ENCODE measurements at places on chromosomes 5 and 9.

- no peak for DNase-seq
These were observed 8.3 kb downstream of the ZDHHC11B start for GRCh38 chr5:775961-776861.

DNA sequence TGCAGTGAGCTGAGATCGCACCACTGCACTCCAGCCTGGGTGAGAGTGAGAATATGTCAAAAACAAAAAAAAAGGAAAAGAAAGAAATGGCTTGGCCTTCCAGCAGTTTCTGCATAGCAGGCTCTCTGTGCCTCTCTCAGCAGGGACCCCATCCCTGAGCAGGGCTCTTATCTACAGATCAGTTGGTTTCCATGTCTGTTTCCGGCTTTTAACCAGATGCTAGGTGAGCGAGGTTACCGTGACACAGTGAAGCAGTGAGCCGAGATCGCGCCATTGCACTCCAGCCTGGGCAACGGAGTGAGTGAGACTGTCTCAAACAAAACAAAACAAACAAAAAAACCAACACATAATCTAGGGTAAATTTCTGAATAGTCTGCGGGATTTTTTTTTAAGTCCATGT is 51.4 kb downstream of the COL5A1 start:
- DNase-seq: no peak

GRCh38 chr9:88713010-88713409 is 178.0 kb downstream of the NXNL2 start:
- DNase-seq: no peak

- no peak for DNase-seq
These were observed 5.4 kb upstream of the DOCK8 start for GRCh38 chr9:209143-209758.

GRCh38 chr5:53479590-53480415 is 626 bp upstream of the FST start:
- DNase-seq: no peak

- no peak for DNase-seq
These were observed 15.8 kb downstream of the CORO2A start for GRCh38 chr9:98176391-98177259.

GRCh38 chr9:135060461-135061116 is 26.9 kb upstream of the OLFM1 start:
- DNase-seq: no peak

DNA sequence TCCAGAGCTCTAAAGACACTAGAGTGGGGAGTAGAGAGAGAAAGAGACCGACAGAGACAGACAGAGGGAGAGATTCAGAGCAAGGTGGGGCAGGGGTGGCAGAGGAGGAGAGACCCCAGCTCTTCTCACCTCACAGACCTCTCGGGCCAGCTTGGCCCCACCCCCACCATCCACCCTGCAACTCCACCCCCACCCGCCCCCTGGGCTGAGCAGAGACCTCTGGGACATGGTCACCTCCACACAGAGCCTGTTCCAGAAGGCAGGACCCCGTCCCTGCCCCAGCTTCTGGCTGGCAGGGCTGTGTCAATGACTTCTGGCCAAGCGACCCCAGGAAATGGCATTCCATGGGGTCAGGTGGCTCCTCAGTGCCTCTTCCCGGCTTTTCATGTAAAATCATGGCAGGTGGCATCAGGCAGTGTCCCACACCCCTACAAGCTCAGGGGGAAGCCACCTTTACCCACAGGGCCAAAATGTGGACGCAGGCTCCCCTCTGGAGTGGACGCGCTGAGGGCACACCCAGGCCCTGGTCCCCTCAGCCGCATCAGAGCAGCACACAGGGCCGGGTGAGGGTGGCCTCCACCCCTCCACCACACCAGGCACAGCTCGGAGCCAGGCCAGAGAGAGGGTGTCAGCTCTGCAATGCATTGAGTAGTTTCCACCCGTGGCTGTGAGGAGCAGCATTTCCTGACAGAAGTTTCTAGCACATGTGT is 131.2 kb upstream of the LPCAT1 start:
- DNase-seq: no peak

DNA sequence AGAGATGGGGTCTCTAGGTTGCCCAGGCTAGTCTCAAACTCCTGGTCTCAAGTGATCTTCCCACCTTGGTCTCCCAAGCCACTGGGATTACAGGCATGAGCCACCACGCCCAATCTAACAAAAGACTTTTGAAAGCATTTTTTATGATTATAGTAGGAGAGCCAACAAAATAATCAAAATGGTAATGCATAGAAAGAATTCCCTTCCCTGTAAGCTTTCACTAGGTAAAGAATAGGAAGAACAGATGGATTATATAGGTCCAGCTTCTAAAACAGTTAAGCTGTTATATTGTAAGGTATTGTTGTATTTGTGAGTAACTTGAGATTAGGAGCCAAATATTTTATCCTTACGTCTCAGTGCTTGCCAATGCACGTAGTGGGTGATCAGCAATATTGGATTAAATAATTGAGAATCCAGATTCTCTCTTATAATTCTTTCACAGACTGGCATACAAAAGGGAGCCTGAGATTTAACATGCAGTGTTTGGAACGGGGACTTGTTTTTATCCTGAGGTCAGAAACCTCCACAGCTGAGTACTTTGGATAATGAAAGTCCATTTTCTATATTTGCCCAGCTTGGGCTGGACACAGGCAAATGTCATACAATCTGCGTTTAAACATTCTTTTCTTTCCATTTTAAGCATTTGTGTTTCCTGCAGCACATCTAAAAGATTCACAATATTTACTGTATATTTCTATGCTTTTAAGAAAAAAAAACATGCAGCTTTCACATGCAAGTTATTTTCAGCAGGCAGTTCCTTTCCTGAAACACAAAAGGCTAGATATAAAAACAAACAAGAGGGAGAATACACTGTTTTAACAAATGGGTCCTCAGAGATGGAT is 238.4 kb downstream of the ARRDC3 start:
- DNase-seq: no peak

- no peak for DNase-seq
These were observed 172.3 kb upstream of the PLPPR1 start for GRCh38 chr9:100856238-100856637.

GRCh38 chr9:3862561-3862960 is 336.8 kb upstream of the RFX3 start:
- no peak for DNase-seq

- DNase-seq: no peak
These were observed 43.2 kb downstream of the DAB2IP start for GRCh38 chr9:121694600-121694999.

- no peak for DNase-seq
These were observed 59.1 kb downstream of the FNBP1 start for GRCh38 chr9:129983891-129984290.

GRCh38 chr9:134358662-134359319 is 32.5 kb downstream of the RXRA start:
- no peak for DNase-seq

DNA sequence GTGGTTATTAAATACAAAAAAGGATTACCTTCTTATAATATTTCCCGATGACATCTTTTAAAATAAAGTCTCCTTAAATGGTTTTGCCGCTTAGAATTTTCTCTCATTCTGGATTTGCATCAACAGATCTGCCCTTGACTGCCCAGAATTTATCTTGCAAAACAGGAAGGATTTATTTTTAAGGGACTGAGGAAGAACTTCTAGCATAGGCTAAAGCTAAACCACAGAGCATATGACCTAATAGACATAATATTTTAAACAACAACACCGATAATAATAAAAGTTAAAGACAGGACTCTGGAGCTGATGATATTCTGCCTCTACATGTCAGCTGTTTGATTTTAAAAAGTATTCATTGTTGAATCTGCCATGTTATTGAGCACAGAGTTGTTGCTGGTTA is 145.3 kb upstream of the ADCY2 start:
- DNase-seq: no peak

DNA sequence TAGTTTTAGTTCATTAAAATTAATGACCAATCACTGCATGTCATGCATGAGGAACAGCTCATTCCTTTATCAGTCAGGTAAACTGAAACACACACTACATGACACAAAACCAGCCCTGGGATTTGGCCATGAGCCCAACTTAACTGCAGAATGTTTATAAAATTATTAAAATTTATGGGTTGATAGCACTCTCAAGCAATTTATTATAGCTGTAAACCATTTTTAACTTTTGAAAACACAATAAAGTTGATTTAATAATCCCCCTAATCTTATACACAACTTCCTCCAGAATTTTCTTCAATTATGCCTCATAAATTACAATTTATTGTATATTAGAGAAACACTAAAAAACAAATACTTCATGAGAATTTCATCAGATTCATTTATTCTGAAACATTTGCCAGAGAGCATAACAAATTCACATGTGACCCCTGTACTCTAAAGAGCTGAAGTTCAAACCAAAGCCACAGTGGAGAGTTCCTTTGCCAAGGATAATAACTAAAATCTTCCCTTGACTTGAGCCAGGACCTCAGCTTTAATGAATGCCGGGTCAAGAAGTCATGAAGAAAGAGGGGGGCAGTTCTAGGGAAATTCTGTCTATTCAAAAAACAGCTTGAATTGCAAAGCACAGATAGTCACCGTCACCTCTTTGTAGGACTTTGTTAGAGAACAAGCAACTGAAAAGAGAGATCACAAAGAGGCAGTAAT is 763.7 kb upstream of the GRAMD2B start:
- no peak for DNase-seq

- DNase-seq: no peak
These were observed 66.4 kb upstream of the PLPP1 start for GRCh38 chr5:55601204-55601618.

- no peak for DNase-seq
These were observed 9.3 kb downstream of the OR1N2 start for GRCh38 chr9:122562134-122562760.

GRCh38 chr9:99868845-99869244 is 37.6 kb upstream of the STX17 start:
- DNase-seq: no peak

GRCh38 chr5:2896371-2897275 is 145.1 kb upstream of the IRX2 start:
- no peak for DNase-seq

GRCh38 chr5:127957183-127957582 is 126.4 kb upstream of the SLC12A2 start:
- no peak for DNase-seq

- no peak for DNase-seq
These were observed 11.7 kb downstream of the TRIM23 start for GRCh38 chr5:65612298-65612907.

DNA sequence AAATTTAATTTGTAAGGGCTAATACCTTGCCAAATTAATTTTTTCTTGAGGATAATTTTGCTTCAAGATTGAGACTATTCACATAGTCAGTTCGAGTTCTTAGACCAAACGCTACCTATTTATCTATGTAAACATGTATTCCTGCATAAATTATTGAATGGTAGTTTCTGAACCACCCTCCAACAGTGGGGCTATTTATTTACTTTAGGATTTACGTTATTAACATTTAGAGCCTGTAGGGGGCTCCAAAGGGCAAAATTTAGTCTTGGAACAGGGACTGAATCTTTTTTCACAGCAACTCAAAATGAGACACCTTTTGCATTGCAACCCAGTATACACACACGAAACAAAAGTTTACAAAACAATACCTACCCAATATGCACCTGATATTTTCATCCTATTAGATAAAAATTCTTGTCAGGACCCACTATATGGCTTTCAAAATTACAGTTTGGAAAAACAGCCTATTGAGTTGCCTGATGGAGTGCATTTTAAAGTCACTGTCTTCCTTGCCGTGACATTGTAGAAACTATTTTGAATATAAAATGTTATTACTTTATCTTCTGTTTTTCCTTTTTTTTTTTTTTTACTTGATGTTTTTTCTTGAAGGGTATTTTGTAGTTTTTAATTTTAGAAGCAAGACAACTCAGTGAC is 47.1 kb upstream of the POU4F3 start:
- no peak for DNase-seq

GRCh38 chr9:82443312-82443711 is 454.7 kb downstream of the SPATA31D1 start:
- DNase-seq: no peak

- DNase-seq: no peak
These were observed 24.5 kb upstream of the CRB2 start for GRCh38 chr9:123331346-123332060.

- no peak for DNase-seq
These were observed 10.5 kb downstream of the BRD3 start for GRCh38 chr9:134057307-134057657.

DNA sequence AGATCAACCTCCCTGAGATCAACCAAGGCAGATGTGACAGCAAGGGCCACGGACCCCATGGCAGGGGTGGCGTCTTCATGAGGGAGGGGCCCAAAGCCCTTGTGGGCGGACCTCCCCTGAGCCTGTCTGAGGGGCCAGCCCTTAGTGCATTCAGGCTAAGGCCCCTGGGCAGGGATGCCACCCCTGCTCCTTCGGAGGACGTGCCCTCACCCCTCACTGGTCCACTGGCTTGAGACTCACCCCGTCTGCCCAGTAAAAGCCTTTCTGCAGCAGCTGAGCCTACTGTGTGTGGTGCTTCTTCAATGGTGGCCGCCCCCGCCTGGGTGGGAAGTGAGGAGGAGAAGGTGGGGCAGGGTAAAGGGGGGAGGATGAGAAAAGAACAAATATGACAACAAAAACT is 8.3 kb downstream of the GPX3 start:
- no peak for DNase-seq

DNA sequence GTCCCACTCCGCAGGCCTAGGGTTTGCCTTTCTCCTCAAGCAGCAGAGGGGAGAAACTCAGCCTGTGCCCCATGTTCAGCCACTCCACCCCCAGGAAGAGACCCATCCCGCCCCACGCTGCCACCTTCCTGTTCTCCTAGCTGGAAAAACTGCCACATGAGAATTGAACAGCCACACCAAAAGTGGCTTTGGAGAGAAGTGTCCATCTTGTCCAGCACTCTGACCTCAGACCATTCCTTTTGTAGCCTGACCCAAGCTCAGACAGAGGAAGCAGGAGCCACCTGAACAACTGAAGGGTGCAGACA is 8.3 kb upstream of the SLC25A48 start:
- DNase-seq: no peak

GRCh38 chr5:116459301-116459700 is 115.3 kb downstream of the SEMA6A start:
- no peak for DNase-seq

DNA sequence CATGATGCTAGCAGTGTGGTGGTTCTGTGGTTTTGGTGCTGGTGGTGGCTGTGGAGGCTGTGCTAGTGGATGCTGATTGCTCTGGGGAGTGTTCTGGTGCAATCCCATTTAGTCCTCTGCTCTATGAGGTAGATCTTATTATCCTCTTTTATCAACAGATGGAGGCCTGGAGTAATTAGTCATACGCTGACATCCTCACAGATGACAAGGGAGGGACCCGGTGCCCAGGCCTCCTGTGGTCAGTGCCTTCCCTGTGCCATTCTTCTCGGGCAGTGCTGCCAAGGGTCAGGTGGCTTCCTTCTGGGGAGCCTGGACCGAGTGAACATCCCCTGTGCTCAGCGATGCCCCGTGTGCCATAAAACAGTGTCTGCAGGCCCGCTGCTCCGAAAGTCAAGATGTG is 74.5 kb downstream of the COL5A1 start:
- DNase-seq: no peak

GRCh38 chr9:76114144-76114543 is 223.7 kb downstream of the PCSK5 start:
- DNase-seq: no peak

- peak; percentile 44 for DNase-seq
These were observed 157.1 kb downstream of the ARRDC3 start for GRCh38 chr5:91225848-91226686.

Measured in T-helper 9 cell (primary cell).